Stimulated activated CD8-positive, alpha-beta memory T cell treated with anti-CD3 and anti-CD28 coated beads, Interleukin-12 subunit alpha, Interleukin-12 subunit beta, amount 100 ng/mL, for 1 hour (primary cell): ENCODE measurements at places on chromosomes 5 and 9.

- no peak for DNase-seq
Measured at GRCh38 chr5:157348049-157348400, 82.1 kb downstream of the CYFIP2 start.

DNA sequence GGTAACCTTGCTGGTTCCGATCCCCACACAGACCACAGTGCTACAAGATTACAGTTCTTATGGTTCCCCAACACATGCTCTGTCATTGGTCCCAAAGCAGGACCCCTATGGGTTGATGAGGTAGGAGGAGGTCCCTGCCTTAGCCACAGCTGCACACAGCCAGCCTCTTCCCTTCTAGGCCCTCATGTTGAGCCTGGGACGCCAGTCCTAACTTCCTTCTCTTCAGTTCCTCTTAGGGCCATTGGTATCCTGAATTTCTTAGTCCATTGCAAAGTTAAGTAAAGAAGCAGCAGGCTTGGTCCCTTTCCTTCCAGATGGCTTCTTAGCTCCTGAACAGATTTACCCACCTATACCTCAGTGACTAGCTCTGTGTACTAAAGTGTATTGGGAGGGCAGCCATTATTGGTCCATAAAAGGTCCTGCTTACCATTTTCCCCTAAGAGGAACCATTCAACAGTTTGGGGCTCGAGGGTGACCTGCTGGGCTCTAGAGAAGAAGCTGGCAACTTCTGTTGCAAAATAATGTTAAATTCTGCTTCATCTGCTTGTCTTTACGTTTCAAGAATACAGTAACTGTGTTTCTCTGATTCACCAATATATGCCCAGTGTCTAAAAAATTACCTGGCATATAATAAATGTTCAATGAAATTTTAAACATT, 50.2 kb downstream of the PDCD1LG2 start:
- DNase-seq = no peak

DNA sequence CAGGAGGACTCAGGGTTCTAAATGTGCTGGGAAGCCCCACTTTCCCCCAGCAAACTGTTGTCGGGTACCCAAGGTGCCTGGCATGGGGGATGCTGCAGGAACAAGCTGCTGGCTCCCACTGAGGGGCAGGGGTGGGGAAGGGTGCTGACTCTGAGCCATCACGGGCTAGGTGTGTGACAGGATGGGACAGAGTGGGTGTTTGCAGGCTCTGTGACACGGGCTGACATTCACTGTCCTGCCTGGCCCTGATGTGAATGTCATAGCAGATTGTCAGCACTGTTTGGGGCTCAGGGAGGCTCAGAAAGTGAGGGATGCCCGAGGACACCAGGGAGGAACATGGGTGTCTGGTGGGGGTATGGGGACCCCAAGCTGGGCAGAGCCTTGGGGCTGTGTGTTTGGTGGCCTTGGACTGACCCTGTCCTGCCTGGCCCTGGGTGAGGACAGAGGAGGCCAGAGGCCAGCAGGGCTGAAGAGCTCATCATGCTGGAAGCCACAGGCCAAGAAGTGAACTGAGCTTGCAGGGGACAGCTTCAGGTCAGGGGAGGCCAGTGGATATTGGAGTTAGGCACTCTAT, 20.6 kb downstream of the WNK2 start:
- DNase-seq = no peak

DNA sequence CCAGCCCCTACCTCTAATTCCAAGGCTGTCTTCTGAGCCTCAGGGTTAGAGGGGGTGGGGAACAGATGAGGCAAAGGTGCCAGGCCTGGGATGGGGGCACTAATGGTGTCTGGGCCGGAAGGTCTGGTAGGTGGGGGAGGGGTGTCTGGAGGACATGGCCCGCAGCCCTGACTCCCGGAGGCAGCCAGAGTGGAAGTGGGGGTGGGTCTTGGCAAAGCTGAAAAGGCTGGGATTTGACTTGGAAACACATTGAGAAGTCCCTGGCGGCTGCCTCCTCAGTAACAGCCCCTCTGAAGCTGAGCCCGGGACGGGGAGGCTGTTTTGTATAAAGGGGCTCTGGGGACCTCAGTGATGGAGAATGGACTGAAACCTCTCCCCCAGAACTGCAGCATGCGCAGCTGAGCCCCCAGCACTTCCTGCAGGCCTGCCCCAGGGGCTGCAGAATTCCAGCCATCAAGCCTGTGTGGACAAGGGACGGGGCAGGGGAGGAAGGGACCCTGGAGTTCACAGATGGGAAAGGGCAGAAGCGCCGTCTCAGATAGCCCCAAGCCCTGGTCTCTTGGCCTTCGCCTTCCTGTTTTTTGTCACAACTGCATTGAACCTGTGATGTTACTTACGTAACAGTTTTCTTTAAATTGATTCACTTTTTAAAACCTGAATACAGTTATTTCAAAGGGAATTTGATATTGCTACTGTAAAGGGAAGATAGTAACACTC, 49.3 kb upstream of the SYNPO start:
- DNase-seq = no peak

GRCh38 chr5:138778234-138778633, 25.0 kb downstream of the CTNNA1 start:
- no peak for DNase-seq

- DNase-seq = no peak
Measured at GRCh38 chr9:116058421-116058820, 95.2 kb upstream of the PAPPA start.

DNA sequence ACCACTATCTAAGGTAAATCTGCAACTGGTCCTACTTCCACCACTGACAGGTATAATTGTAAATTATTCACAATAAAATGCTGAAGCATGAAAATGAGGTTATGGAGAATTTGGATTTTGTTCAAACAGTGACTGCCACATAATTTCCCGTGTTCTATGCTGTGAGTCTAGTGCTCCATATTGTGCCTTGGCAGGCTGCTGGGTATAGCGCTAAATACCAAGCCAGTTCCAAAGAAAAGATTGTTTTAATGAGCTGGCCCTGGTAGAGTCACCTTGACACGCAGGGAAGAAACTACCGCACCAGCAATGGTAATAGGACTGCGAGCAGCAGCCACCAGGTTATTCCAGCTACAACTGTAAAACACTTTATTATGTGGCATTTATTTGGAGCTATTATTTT, 30.4 kb downstream of the PSMB7 start:
- no peak for DNase-seq

- no peak for DNase-seq
Measured at GRCh38 chr9:114643896-114644295, 13.7 kb downstream of the TEX53 start.

GRCh38 chr9:120078112-120078511, 501.9 kb downstream of the CDK5RAP2 start:
- DNase-seq = no peak

GRCh38 chr5:137621306-137621705, 114.6 kb downstream of the KLHL3 start:
- no peak for DNase-seq

DNA sequence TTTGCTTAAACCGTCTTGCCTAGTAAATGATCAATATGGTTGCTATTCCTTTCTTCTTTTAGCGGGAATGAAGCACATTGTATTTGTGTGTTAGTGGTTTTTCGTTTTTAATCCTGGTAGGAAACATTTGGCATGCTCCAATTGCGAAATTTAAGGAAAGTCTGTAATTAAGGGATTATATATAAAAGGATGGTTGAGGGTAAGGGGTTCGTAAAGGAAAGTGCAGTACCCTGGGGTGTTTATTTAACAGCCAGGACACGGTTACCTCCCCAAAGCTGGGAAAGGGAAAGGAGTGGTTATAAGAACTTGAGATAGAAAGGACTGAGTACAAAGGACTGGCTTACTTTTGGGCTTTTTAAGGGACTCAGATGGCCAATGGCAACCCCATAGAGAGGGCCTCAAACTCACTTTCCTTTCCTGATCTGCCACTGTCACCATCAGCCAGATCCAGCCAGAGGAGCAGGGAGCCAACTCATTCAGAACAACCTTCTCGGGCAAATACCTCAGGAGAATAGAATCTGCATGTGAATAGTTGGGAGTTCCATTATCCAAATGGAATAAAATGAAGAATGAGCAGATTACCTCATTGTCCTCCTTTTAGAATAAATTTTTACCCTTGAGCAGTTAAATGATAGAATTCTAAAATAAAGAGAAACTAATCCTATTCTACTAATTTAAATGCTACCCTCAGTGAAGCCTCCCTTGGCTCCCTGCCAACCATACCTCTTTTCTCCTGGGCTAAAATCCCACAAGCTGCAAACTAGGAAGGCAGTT, 117.7 kb downstream of the SNCAIP start:
- DNase-seq = no peak

GRCh38 chr5:133048993-133049725, 2.7 kb upstream of the HSPA4 start:
- DNase-seq = no peak

- no peak for DNase-seq
Measured at GRCh38 chr5:100430268-100431195, 104.6 kb upstream of the FAM174A start.

GRCh38 chr9:17480966-17481365, 97.9 kb upstream of the SH3GL2 start:
- no peak for DNase-seq

DNA sequence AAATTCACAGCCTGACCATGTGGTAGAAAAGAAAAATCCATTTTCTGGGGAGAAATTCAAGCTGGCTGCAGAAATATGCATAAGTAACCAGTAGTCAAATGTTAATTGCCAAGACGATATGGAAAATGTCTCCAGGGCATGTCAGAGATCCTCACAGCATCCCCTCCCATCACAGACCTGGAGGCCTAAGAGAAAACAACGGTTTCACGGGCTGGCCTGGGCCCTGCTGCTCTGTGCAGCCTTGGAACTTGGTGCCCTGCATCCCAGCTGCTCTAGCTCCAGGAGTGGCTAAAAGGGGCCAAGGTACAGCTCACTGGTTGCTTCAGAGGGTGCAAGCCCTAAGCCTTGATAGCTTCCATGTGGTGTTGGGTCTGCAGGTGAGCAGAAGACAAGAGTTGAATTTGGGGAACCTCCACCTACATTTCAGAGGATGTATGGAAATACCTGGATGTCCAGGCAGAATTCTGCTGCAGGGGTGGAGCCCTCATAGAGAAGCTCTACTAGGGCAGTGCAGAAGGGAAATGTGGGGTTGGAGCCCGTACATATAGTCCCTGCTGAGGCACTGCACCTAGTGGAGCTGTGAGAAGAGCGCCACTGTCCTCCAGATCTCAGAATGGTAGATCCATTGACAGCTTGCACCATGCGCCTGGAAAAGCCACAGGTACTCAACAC, 49.7 kb downstream of the PTBP3 start:
- no peak for DNase-seq

GRCh38 chr5:58503390-58504046, 12.3 kb downstream of the GAPT start:
- DNase-seq = no peak

DNA sequence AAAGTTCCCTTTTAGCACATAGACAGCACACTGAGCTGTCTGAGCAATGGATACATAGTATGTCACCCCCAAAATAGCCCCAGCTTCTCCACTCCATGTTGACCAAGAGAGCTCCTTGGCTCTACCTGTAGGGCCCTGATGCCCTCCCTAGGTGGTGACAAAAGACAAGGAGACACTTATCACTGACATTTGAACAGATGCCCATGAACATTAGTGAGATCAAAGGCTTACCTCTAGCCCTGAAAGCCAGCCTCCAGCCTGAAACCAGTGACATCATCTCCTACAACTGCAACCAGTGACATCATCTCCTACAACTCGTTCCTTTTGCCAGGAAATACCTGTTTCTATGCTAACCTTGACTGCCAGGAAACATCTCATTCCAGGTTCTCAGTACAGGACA, 122.7 kb downstream of the FSTL4 start:
- DNase-seq = no peak

DNA sequence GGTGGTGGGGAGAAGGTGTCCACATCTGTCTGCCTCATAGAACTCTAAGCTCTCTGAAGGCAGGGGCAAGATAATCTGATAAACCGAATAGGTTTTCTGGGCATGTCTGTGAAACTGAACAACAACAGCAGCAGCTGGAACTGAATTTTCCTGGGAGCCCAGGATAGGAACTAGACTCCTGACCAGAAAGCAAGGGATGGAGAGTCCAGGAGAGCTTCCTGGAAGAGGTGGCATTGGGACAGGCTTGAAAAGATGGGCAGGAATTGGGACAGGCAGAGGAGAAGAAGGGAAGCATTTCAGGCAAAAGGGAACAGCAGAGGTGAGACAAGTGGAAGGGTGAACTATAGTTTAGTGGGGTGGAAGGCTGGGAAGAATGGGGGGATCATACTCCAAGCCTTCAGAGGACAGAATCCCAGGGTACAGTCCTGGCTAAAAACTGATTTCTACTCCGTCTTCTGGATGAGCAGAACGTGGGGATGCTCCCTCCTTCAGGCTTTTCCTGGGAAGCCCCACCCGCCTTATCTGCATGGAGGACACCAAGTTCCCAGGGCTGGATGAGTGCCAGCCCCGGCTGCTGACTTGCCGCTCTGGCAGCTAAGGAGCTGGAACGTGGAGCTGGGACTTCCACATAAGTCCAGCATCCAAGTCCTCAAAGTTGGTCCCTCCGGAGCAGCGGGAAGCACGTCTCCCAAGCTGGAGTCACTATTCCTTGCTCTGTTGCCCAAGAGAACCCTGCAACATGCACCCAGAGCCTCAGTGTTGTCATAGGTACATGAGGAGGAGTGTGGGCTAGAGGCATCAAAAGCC, 13.9 kb upstream of the KIF12 start:
- no peak for DNase-seq

GRCh38 chr5:65809817-65810531, 88.0 kb downstream of the NLN start:
- no peak for DNase-seq

GRCh38 chr9:107348836-107349235, 65.8 kb downstream of the RAD23B start:
- no peak for DNase-seq

- no peak for DNase-seq
Measured at GRCh38 chr5:151047814-151048425, 27.5 kb downstream of the GPX3 start.

DNA sequence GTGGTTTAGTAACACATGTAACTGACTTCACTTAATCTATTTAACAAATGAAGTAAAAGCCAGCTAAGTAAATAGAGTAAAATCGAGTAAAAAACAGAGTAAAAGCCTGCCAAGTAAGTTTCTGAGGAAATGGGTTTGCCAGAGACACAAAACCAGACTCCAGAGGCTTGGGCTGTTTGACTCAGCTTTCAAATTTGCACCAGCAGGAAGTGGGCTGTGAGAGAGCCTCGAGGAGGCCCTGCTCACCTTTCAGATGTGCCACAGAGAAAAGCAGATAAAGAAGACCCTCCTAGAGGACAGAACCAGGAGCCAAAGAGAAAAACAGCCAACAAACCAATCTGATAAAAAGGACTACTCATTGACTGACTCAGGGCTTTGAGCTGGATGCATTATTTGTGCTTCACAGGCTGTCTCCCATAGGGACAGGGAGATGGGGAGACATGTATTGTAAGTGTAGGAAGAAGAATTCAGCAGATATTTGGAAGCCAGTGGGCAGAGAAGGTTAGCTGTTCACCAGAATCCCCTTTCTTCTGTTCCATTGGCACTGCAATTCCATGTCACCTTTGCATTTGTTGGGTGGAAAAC, 14.4 kb upstream of the AMACR start:
- no peak for DNase-seq
